ENCODE measurements at places on chromosomes 1 and 21. TPM values are rescaled to one million over a fixed set of nuclear protein-coding genes. Genes with fewer than 3 reads are reported as not detected.

Gene DVL1
- total RNA-seq = 45.9 TPM

Gene RRP1
- 10.7 TPM for total RNA-seq

Gene GBP6
- not detected for total RNA-seq

Gene SLAMF9
- 0.38 TPM for total RNA-seq

Gene RBM11
- 0.46 TPM for total RNA-seq

Gene YY1AP1
- 73.7 TPM for total RNA-seq

Gene PTPRU
- 12.3 TPM for total RNA-seq

Gene C8B
- total RNA-seq = not detected

Gene LRRC38
- not detected for total RNA-seq

Gene PLA2G5
- 9.8 TPM for total RNA-seq

Gene KCNA2
- total RNA-seq = 2.7 TPM

Gene KRTCAP2
- 145 TPM for total RNA-seq

Gene KIF2C
- total RNA-seq = 0.93 TPM

Gene AMY1B
- total RNA-seq = not detected

Gene GUCA2A
- total RNA-seq = not detected

Gene RAVER2
- 8.8 TPM for total RNA-seq

Gene FMO4
- 3.0 TPM for total RNA-seq

Gene GJA9
- not detected for total RNA-seq

Gene HES5
- total RNA-seq = 0.24 TPM

Gene KIF17
- total RNA-seq = 3.2 TPM

Gene SNRPE
- 79.5 TPM for total RNA-seq

Gene PTGFR
- total RNA-seq = 9.5 TPM

Gene ADAMTSL4
- total RNA-seq = 99.6 TPM

Gene ITSN1
- total RNA-seq = 73.0 TPM

Gene RUNX1
- 39.6 TPM for total RNA-seq

Gene FAM163A
- 0.10 TPM for total RNA-seq

Gene KANK4
- 0.37 TPM for total RNA-seq

Gene LCE6A
- not detected for total RNA-seq

Gene LRP8
- 5.7 TPM for total RNA-seq

Gene SPRR1A
- not detected for total RNA-seq

Gene CAMK1G
- not detected for total RNA-seq

Gene KISS1
- not detected for total RNA-seq

Gene RNF223
- total RNA-seq = not detected
